ENCODE measurements at places on chromosomes 2 and 18. TPM values are rescaled to one million over a fixed set of nuclear protein-coding genes. Genes with fewer than 3 reads are reported as not detected.

Gene DSC2
- 12.6 TPM for total RNA-seq

DNA sequence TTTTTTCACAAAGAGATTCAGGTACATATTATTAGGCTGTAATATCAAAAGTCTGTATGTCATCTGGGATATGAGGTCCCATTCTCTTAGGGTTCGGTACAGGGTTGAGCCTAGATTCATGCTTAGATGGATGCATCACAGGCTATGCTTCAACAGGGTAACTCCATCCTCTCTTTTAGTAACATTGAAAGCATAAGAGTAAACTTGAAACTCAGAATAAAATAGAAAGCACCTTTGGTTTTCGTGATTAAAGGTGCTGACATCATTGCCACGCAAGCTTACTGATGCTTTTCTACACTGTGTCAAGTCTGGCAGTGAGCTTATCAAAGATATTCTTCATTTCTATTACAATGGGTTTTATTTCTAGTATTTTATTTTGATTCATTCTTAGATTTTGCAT is 419.1 kb upstream of the DSEL start:
- DNase-seq, result no peak

GRCh38 chr2:172095146-172095904 is 7.4 kb downstream of the DLX2 start:
- DNase-seq, result no peak

DNA sequence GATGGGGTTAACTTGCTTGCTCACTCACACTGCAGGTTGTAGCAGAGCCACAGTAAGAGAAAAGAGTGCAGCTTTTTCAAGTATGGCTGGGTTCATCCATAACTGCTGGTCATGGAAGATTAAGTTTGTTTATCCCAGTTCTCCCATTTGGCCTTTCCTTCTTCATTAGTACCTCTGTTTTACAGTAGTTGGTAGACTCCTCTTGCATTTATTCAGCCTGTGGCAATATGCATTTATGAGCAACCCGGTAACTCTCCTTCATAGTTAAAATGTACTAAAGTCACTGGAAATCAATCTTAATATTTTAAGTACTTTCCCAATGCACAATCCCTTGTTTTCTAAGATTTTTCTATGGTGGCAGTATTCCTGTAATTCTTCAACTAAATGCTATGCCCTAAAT is 14.0 kb downstream of the FTCDNL1 start:
- DNase-seq, result no peak

- DNase-seq, result no peak
Observed at GRCh38 chr2:228688007-228688645, 506.6 kb upstream of the SPHKAP start.

GRCh38 chr18:55634545-55634944 is 46.6 kb upstream of the TCF4 start:
- DNase-seq, result no peak

DNA sequence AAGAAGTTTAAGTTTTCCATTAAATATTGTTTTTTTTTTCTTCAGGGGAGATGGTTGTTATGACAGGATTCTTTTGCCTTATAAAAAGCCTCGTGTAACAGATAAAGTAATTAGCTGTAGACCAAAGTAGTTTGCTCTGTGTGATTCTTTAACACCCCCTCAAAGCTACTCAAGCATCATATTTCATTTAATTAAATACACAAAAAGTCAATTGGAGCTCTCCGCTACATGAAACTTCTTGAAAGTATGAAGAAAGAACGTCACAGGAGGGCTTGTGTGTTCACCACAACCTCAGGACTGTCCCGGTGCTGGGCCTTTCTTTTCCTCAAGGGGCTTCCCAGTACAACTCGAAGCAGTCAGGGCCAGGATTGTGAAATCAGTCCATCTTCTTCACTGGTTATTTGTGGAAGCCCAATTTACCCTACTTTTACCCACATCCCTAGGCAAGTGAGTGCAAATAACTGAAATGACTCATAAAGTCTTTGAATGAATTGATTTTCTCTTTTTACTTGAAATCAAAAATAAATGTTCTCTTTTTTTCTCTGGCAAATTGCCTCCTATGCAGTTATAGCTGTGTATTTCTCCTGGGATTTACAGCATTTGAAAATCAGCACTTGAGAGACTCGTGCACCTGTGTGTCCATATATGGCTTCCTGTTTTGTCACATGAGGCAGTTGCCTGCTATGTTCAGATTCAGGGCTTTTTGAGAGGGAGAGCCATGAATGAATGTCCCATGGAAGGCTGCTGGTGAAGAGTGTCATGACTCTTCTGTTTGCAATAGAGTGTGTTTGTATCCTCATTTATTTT is 48.6 kb downstream of the LINC00305 start:
- DNase-seq, result no peak

DNA sequence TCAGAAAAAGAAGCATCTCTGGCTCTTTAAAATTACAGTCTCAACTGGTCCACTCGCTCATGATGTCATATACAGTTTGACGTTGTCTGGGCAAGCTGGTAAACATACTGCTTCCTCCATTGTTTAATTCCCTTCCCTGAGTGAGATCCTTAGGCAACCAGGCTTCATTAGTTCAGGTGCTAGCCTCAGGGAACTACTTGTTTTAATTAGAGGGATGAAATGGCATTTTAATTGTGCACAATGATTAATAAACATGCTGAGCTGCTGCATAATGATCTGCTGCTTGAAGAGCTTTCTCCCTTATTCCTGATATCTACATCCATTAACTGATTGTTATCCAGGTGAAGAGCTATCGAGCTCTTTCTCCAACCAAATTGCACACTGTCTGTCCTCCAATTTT is 195.6 kb upstream of the ETAA1 start:
- no peak for DNase-seq

GRCh38 chr2:49801898-49802450 is 647.7 kb upstream of the FSHR start:
- DNase-seq, result no peak

Gene HAUS1
- 14.4 TPM for total RNA-seq

- DNase-seq, result no peak
Observed at GRCh38 chr2:22521620-22522019, 863.4 kb upstream of the KLHL29 start.

- no peak for DNase-seq
Observed at GRCh38 chr2:15560140-15560987, 770 bp downstream of the NBAS start.

DNA sequence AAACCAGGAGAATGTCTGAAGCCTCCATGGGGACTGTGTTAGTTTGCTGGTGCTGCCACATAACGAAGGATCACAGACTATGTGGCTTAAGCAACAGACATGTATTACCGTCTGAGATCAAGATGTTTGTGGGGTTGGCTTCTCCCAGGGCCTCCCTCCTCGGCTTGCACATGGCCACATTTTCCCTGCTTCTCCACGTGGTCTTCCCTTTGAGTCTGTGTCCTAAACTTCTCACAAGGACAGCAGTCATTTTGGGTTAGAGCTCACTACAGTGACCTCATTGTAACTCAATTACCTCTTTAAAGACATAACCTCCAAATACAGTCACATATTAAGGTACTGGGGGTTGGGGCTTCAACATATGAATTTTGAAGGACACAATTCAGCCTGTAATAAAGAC is 44.6 kb upstream of the LPIN2 start:
- no peak for DNase-seq

- no peak for DNase-seq
Observed at GRCh38 chr2:47023332-47023731, 107.7 kb upstream of the MCFD2 start.

Gene CROCC2
- total RNA-seq, result 0.09 TPM

Gene PSMA8
- total RNA-seq, result not detected

- DNase-seq, result no peak
Observed at GRCh38 chr2:191115391-191115790, 35.4 kb downstream of the STAT4 start.

GRCh38 chr2:75063906-75064305 is 105.5 kb downstream of the POLE4 start:
- no peak for DNase-seq

GRCh38 chr18:57841568-57841967 is 38.5 kb upstream of the ATP8B1 start:
- DNase-seq, result no peak

DNA sequence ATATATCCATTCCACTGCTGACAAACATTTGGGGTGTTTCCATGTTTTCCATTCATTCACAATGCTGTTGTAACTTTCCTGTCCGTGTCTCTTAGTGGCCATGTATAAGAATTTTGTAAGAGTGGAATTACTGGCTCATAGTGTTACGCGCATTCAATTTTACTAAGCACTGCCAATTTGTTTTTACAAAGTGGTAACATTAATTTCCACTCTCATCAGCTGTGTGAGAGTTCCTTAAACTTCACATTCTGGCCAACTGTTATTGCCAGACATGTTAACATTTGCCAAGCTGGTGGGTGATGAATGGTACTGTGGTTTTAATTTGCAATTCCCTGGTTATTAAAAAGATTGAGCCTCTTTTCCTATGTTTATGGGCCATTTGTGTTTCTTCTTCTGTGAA is 134.2 kb downstream of the DTNB start:
- DNase-seq, result no peak

GRCh38 chr2:143142598-143142997 is 13.4 kb downstream of the ARHGAP15 start:
- no peak for DNase-seq

DNA sequence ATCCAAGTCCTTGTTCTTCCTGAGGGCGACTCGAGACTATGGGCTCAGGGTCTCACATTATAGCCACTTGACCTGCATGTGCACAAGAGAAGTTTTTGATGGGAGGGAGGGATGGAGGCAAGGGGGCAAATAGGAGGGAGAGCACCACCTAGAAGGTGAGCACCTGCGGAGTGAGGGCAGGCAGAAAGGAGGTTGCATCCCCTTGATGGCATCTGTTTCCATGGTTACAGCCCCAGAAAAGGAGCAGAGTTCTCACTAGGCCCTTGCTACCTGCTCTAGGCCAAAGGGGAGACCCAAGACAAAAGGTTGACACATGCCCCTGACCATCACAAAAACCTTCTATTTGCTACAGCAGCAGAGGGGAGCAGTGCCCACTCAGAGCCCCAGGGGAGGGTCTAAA is 131.5 kb upstream of the SERTAD2 start:
- DNase-seq, result no peak

Measured in mucosa of gallbladder (tissue), 1 donor.